ENCODE measurements at places on chromosomes 7 and 10.

DNA sequence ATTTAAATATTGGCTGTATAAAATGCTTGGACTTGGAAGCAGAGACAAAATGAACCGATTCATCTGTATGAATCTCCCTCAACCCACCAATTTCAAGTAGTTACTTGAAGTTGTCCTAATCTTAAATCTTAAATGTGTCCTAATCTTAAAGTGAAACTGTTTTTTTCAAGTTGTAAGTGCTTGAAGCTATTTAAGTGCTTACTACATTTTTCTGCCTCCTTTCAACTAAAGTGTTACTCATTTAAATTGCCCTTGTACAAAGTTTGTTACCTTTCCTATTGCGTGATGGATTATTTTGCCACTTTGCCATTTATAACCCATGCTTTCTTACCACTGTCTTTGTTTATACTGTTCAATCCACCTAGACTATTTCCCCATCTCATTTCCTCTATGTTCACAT, 2.8 kb downstream of the BCAP29 start:
- DNase-seq = no peak

- DNase-seq = no peak
Measured at GRCh38 chr10:77770081-77770867, 132.7 kb upstream of the KCNMA1 start.

DNA sequence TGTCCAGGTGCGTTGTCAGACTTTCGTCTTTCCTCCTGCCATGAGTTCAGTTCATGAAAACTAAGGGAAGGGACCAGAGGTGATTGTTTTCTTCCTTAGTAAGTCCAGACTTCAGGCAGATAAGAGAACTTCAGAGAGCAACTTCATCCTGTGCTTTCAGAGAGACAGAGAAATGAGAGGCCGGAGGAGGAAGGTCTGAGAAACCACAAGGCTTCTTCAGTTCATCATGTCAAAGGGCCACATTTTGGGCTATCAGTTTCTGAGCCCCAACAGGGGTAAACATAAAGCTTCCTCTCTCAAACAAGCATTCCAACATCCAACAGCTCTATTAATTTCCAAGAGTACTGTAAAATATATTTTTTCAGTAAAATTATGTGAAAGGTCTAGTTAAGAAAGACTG, 668.4 kb upstream of the NRP1 start:
- DNase-seq = no peak

GRCh38 chr10:31431021-31431420, 112.0 kb downstream of the ZEB1 start:
- no peak for DNase-seq

DNA sequence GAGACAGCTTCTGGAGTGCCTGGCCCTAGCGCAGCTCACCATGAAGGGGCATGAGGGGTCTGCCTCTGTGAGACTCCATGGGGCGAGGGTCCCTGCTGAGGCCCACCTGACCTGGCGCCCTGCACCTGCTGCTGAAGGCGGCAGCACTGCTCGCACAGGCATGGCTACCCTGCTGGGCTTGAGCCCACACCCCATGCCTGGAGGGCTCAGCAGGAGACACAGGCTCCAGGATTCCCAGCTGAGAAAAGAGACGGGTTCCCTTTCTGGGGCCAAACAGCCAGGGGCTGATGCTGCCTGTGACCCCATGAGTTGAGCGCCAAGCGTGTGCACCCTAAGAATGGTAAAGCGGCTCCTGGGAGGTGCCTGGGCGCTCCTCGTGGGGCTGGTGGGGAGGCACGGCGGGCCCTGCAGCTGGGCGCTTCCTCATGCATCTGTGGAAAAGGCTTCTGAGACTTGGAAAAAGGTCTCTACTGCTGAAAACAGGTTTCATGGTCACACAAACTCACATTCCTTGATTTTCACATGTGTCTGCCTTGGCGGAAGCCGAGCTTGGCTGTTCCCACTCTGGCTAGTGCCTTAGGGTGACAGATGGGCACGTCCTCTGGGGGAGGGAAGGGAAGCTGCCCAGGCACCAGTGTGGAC, 233.4 kb downstream of the ZMYND11 start:
- no peak for DNase-seq

DNA sequence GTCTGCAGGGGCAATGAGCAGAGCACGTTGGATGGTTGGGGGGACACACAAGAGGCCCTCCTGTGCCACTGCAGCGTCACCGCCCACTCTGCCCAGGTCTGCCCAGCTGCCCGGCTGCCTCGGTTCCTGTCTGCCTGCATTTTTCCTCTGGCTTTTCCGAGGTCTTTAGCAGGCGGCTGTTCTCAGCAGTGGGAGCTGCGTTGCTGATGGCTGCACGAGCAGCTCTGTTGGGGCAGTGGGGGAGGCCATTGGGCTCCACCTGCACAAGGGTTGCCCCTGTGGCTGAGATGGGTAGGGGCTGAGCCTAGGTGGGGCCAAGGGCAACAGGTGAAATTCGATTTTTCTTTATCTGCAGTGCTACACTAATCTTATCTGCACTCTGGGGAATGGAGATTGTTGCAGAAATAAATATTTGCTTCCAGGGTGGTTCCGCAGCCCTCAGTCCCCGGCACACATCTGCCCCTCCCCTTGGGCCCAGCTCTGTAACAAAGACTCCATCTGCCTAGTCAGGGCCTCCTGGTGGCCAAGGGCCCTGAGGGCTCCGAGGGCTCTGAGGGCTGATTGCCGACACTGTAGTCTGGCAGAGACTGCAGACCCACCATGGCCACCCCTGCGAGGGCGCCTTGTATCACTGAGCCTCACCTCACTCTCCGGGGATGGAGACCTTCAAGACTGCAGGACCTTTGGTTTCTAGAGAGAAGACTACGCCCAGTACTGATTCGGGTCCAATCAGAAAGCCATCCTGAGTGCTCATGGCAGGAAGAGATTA, 141.7 kb upstream of the SHH start:
- peak; percentile 44 for DNase-seq

GRCh38 chr10:131944976-131945695, 36.6 kb downstream of the BNIP3 start:
- DNase-seq = no peak

DNA sequence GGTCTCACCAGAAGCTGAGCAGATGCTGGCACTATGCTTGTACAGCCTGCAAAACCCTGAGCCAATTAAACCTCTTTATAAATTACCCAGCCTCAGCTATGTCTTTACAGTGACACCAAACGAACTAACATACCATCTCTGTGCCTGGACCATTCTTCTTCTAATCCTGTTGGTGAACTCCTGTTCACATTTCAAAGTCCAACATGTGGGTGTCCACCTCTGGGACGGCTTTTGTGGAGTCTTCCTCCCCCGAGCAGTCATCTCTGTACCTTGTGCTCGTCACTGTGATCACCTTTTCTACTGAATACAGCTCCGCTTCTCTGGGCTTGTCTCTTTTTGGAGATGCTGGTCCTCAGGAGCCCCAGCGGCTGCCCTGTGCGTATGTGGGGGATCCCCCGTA, 7.4 kb upstream of the ESYT2 start:
- DNase-seq = no peak

DNA sequence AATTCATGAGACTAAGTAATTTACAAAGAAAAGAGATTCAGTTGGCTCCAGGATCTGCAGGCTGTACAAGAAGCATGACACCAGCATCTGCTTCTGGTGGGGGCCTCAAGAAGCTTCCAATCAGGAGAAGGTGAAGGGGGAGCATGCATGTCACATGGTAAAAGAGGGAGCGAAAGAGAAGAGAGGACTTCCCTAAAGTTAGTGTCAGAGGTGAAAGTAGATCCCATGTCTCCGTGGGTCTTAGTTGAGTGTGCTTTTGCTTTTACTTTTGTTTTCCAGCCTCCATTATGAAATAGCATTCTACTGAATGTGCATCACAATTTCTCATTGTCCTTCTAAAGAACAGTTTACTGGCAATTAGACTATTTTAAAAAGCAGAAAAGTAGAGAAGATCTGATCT, 213.6 kb upstream of the FZD1 start:
- DNase-seq = no peak

- peak; percentile 55 for DNase-seq
Measured at GRCh38 chr10:74593470-74593869, 232.9 kb upstream of the KAT6B start.

DNA sequence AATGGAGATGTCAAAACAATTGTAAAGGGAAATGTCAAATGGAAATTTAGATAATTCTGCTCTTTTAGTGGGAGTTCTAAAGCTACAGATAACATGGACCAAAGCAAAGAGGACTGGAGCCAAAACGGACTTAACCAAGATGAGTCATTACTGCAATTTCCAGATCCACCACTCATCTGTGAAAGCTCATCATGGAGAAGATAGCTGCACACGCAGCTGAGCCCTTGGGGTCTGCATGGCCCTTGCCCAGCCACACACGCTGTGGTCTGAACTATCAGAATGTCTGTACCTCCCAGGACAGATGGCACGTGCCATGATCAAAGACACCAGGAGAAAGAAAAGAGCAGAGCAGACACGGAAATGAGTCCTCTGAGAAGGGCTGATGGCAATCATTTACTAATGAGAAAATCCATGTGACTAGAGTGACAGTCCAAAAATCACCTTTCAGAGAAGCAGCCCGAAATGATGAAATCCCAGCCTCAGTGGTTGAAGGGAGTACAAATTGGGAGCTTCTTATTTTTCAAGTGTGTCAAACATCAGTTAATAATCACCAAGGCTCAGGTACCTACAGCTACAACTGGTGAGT, 177.9 kb upstream of the MGMT start:
- no peak for DNase-seq

DNA sequence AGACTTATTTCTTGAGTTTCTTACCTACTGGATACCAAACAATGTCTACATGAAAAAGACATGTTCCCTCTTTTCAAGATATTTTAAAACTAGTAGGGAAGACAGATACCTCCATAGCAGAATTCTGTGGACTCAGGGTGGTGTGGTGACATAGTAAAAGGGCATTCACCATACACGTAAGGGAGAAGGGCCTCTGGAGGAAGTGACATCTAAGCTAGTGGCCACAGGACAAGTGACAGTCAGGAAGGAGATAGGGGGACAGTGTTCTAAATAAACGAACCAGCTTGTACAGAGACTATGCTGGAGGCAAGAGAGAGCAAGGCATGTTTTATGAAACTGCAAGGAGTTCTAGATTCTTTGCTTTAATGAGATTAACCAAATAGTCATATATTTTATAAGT, 321.7 kb upstream of the LRGUK start:
- no peak for DNase-seq

DNA sequence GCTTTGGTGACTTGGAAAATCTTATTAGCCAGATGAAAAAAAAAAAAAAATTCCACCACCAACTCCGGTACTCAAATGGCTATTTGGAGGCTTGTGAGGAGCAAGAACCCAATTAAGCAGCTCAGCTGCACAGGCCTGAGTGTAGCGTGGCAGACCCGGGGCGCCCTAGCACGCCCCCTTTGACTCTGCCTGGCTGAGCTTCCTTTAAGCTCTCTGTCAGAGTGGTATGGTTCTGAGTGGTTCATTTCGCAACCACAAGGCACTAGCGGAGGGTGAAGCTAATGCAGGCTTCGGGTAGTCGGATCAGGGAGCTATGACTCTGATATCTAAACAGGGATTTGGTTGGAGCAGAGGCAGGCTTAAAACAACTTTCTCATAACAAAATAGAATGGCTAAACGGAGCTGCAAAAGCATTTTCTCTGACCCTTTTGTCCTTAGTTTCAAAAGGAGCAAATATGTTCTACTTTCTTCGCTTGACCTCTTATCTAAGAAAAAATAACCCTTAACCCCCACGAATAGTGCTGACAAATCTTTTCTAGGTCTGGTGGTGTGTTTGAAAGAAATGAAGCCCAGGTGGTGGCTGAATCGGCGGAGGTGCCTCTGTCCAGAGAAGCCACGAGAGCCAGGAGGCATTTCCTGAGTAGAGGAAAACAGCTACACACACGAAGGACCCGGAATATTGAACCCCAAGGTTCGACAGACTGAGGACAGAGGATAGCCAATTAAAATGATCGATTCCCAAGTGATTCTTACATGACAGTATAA, 285.4 kb upstream of the GLI3 start:
- peak; percentile 56 for DNase-seq

- DNase-seq = peak; percentile 80
Measured at GRCh38 chr10:104318810-104319741, 19.2 kb downstream of the ITPRIP start.

DNA sequence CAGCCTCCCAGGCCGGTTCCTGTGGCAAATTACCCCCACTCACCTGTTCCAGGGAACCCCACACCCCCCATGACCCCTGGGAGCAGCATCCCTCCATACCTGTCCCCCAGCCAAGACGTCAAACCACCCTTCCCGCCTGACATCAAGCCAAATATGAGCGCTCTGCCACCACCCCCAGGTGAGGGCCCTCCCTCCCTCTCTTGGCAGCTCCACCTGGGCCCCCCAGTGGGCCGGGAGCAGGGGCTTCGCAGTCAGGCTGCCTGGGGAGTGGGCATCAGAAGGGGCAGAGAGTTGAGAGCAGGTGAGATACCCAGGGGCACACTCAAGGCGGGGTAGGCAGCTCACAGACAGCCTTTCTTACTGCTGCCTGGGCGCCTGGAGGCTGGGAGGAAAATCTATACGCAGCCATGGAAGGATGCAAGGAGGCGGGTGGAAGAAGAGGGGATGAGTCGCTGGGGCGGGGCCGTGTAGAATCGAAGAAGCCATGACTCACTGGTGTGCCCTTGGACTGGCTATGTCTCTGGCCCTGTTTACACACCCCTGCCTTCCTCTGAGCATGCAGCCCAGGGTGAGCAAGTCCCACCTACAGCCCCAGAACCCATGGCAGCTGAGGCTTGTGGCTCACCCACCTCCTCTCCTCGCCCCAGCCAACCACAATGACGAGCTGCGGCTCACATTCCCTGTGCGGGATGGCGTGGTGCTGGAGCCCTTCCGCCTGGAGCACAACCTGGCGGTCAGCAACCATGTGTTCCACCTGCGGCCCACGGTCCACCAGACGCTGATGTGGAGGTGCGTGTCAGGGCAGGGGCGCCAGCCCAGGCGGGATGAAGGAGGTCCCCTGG, 48.6 kb upstream of the PPIF start:
- no peak for DNase-seq

DNA sequence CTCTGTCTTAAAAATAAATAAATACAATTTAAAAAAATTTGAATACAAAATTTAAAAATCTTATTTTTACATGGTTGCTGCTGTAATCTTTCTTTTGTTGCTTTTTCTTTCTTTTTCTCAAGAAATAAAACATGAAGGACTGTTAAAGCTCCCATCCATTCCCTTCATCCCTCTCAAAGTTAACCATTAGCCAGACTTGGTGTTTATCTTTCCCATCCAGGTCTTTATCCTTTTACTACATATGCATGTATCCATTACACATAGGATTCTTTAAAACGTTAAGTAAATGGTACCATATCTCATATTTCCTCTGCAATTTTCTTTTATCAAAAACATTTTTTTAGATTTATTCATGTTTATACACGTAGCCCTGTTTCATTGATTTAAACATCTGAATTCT, 70.1 kb downstream of the CREB3L2 start:
- DNase-seq = no peak

GRCh38 chr10:3852147-3852904, 67.3 kb upstream of the KLF6 start:
- peak; percentile 62 for DNase-seq

DNA sequence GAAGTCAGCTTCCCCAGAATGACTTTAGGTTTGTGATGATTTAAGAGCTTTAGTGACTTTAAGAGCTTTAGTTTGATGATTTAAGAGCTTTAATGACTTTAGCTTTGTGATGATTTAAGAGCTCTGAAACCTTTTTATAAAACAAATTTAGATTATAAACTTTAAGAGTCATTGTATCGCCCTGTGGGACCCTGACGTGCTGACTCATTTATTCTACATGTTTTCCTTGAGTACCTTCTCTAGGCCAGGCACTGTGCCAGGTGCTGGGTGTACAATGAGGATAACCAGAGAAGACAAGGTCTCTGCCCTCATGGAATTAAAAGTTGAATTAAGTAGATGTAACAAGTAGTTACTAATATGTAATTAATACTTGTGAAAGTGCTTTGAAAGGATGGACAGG, 45.4 kb downstream of the CNNM1 start:
- DNase-seq = no peak
